ENCODE measurements at places on chromosomes 4 and X. TPM values are rescaled to one million over a fixed set of nuclear protein-coding genes. Genes with fewer than 3 reads are reported as not detected.

FAM9B gene
- not detected for total RNA-seq

RASSF6 gene
- total RNA-seq: 10.1 TPM

PRR27 gene
- total RNA-seq: not detected

MAGEE1 gene
- 2.3 TPM for total RNA-seq

XAGE5 gene
- not detected for total RNA-seq

PCYT1B gene
- total RNA-seq: 3.0 TPM

GPR143 gene
- total RNA-seq: 2.3 TPM

ABCB7 gene
- total RNA-seq: 38.6 TPM

CSN2 gene
- not detected for total RNA-seq

RBM10 gene
- total RNA-seq: 16.1 TPM

UTP14A gene
- total RNA-seq: 10.9 TPM

RTL3 gene
- not detected for total RNA-seq

GAB3 gene
- total RNA-seq: 3.4 TPM

IKBKG gene
- 9.9 TPM for total RNA-seq

NAP1L2 gene
- 3.4 TPM for total RNA-seq

XAGE2 gene
- total RNA-seq: not detected

KIT gene
- 2.1 TPM for total RNA-seq

ZNF732 gene
- total RNA-seq: not detected

SHROOM2 gene
- 9.9 TPM for total RNA-seq

GASK1B gene
- 15.5 TPM for total RNA-seq

CCDC158 gene
- total RNA-seq: 1.3 TPM

CCNA2 gene
- total RNA-seq: 0.52 TPM

MTNR1A gene
- 1.3 TPM for total RNA-seq

NAP1L3 gene
- total RNA-seq: 0.78 TPM

MUC7 gene
- total RNA-seq: not detected

MAP7D2 gene
- 0.99 TPM for total RNA-seq

MSANTD1 gene
- total RNA-seq: 3.6 TPM

USP26 gene
- not detected for total RNA-seq

SNX12 gene
- 20.0 TPM for total RNA-seq

RADX gene
- 2.3 TPM for total RNA-seq

TMPRSS11A gene
- total RNA-seq: not detected

LRAT gene
- total RNA-seq: 0.78 TPM

MAGEA9 gene
- total RNA-seq: not detected

UGT8 gene
- 8.3 TPM for total RNA-seq

NXF2B gene
- total RNA-seq: not detected

SSX4 gene
- not detected for total RNA-seq

CD38 gene
- total RNA-seq: 0.78 TPM

NHSL2 gene
- total RNA-seq: 2.9 TPM

RIPPLY1 gene
- not detected for total RNA-seq

TMSB15B gene
- total RNA-seq: 3.6 TPM

GJB1 gene
- total RNA-seq: 24.7 TPM

SASH3 gene
- 3.6 TPM for total RNA-seq

SLC25A14 gene
- 18.5 TPM for total RNA-seq

KLHL2 gene
- 17.1 TPM for total RNA-seq

DNAJB14 gene
- 30.7 TPM for total RNA-seq

DCAF12L1 gene
- total RNA-seq: not detected

TLR3 gene
- 4.2 TPM for total RNA-seq

DCAF8L2 gene
- total RNA-seq: not detected

GUCY1A1 gene
- total RNA-seq: 20.0 TPM

NMU gene
- not detected for total RNA-seq
